ENCODE measurements at places on chromosomes 4 and X.

- DNase-seq, result no peak
These were observed 1.7 kb upstream of the STIM2 start for GRCh38 chr4:26858947-26859401.

DNA sequence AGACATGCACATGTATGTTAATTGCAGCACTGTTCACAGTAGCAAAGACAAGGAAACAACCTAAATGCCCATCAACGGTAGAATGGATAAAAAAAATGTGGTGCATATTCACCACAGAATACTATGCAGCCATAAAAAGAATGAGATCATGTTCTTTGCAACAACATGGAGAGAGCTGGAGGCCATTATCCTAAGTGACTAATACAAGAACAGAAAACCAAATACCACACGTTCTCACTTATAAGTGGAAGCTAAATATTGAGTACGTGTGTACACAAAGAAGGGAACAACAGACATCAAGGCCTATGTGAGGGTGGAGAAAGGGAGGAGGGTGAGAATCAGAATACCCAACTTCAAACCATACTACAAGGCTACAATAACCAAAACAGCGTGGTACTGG lies 17.4 kb upstream of the LNX1 start:
- DNase-seq, result no peak

- no peak for DNase-seq
These were observed 474.8 kb upstream of the SLIT2 start for GRCh38 chr4:19776929-19777328.

GRCh38 chrX:103882999-103883398 lies 50.9 kb upstream of the RAB9B start:
- no peak for DNase-seq

GRCh38 chr4:177385576-177386277 lies 56.5 kb downstream of the AGA start:
- no peak for DNase-seq

GRCh38 chr4:7890635-7891393 lies 48.8 kb downstream of the AFAP1 start:
- DNase-seq, result no peak

- no peak for DNase-seq
These were observed 14.0 kb upstream of the PITX2 start for GRCh38 chr4:110636680-110637407.

DNA sequence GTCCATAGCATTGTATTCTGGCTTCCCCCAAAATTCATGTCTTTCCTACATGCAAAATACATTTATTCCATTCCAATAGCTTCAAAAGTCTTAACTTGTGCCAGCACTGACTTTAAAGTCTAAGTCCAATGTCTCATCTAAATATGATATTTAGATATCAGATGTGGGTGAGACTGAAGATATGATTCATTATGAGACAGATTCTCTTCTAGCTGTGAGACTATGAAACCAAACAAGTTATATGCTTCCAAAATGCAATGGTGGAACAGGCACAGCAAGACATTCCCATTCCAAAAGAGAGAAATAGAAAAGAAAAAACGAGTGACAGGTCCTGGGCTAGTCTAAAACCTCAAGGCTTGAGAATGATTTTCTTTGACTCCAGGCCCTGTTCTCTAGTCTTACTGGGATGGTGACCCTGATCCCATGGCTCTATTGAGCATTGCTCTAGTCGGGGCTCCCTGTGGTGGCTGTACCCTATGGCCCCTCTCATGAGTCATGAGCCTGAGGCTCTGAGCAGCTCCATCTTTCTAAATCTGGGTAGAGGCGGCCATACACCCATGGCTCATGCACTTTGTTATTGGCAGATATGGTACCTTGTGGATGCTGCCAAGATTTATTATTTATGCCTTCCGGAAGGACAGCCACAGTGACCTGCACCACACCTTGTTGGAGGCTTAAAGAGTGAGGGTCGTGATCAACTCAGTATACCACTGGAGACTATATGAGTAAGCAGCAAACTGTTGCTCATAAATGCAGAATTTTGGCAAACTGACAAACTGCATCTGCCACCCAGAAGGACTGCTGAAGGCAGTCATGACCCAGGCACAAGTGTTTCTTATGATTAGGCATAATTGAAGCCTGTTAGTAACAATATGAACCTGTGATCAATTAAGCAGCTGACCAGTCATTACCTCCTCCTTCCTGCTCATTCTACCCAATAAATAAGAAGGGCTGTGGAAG lies 38.5 kb upstream of the BOD1L1 start:
- DNase-seq, result no peak

DNA sequence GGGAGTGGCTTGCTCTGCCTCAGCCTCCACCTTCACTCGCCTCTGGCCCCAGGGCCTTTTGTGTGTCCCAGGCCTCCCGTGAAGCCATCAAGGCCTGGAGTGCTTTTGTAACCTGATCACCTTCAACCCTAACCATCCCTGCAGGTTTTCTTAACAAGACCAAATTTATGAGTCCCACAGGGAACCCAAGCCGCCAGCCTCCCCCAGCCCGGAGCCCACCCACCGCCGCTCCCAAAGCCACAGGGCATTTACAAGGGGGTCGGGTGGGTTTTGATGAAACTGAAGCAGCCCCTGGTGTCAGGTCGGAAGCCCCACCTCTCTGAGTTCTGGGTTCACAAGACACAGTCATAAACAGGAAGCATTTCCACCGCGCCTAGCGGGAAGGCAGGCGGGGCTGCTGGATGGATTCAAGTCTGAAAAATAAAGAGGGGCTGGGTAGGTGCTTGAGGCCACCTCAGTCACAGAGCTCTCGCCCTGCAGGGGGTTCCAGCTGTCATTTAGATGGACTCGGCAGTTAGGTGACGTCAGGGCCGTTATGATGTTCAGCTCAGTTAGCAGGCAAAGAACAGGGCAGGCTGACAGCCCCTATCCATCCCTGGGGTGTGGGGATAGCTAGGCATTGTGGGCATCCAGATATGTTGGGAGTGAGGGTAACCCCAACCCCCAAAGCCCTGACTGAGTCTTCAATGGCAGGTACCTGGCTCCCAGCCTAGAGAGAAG lies 128.5 kb downstream of the BCOR start:
- peak; percentile 28 for DNase-seq

- peak; percentile 46 for DNase-seq
These were observed 1.8 kb downstream of the ZFYVE28 start for GRCh38 chr4:2416564-2417225.

DNA sequence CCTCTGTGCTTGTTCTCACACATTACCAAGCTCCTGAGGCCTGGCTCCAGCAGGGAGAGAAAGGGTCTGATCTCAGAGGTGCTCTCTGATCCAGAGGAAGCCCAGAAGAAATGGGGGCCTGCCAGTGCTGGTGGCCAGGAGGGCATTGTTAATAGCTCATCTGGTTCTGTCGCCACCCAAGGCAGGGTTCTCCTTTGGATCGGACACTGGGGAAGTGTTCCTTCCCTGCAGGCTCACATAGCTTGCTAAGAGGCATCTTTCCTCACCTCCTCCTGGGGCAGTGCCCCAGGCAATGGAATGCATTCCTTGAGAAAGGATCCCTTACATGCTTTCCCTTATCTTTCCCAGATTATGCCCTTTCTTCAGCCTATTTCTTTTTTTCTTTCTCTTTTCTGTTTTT lies 53.8 kb downstream of the RBM47 start:
- DNase-seq, result no peak

GRCh38 chr4:1460967-1461868 lies 55.0 kb upstream of the NKX1-1 start:
- DNase-seq, result no peak

GRCh38 chr4:85883180-85883579 lies 408.2 kb downstream of the ARHGAP24 start:
- no peak for DNase-seq

DNA sequence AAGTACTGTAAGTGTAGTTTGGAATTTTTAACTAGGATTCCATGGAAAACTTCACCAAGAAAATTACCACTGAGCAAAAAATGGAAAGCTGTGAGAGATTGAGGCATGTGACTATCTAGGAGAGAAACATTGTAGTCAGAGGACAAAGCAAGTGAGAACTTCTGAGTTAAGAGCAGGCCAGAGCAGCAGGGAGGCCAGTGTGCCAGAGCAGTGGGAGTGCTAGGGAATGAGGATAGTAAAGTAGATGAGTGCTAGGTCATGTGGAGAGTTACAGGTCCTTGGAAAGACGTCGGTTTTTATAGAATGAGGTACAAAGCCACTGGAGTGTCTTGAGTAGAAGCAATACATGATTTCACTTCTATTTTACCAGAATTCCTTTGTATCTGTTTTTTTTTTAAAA lies 52.7 kb upstream of the FAT4 start:
- no peak for DNase-seq

DNA sequence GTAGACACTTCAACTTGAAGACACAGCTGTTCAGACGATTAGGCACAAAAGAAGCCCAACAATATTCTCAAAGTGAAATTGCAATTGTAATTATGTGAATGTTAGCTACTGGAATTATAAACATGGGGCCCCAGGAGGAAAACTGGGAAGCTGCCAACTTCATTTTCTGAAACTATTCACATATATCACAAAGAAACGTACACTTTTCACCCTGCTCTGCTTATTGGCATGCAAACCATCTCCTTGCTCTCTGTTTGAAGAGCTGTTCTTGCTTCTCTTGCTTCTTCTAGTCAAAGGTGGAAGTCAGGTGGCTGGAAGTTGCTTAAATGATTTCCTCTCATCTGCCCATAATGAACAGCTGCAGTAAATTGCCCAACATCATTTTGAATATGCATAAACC lies 320.1 kb downstream of the CFAP299 start:
- no peak for DNase-seq

DNA sequence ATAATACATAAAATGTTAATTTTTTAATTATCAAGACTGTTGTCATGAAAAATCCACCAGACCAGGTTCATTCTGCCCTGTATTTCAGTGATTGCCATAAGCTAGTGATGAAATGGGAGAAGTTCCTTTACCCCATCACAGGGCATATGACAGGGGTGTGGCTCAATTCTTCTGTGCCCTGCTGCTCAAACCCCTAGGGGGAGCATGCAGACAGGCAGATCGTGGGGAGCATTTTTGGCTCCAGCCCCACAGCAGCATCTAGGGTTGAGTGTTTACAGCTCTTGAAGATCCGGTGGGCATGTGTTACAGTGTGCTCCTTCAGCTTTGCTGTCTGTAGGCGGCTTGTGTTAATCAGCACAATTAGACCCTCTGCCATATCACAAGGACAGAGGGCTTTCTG lies 700.7 kb downstream of the PCDH18 start:
- no peak for DNase-seq

GRCh38 chr4:107330916-107331315 lies 294.8 kb upstream of the DKK2 start:
- DNase-seq, result no peak

GRCh38 chr4:81586706-81587105 lies 115.0 kb upstream of the RASGEF1B start:
- no peak for DNase-seq

DNA sequence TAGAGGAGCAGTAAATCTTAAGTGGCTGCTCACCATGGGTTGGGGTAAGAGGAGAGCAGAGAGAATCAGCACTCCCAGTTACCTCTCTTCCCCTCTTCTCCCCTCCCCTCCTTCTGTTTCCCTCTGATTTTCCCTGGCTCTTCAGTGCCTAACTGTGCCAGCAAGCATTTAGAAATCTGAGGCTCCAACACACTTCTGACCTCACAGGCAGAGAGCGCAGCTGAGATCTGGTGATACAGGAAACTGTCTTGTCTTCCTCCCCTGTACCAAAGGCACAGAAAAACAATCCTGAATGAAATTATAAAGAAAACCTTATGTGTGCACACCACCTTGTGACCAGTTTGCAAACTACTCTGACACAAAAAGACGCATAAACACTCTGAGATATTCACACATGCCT lies 82.4 kb upstream of the SMIM10 start:
- no peak for DNase-seq

GRCh38 chrX:3520982-3521381 lies 174.5 kb upstream of the MXRA5 start:
- no peak for DNase-seq

- DNase-seq, result peak; percentile 36
These were observed 204.7 kb upstream of the S100G start for GRCh38 chrX:16445166-16445752.
